ENCODE measurements at places on chromosomes 11 and 22.

- no peak for DNase-seq
These were observed 337.8 kb downstream of the MIAT start for GRCh38 chr22:26995235-26995634.

GRCh38 chr11:44775366-44775984 lies 48.7 kb downstream of the TSPAN18 start:
- DNase-seq, result peak; percentile 72

GRCh38 chr11:125977333-125977732 lies 31.5 kb downstream of the VSIG10L2 start:
- no peak for DNase-seq

DNA sequence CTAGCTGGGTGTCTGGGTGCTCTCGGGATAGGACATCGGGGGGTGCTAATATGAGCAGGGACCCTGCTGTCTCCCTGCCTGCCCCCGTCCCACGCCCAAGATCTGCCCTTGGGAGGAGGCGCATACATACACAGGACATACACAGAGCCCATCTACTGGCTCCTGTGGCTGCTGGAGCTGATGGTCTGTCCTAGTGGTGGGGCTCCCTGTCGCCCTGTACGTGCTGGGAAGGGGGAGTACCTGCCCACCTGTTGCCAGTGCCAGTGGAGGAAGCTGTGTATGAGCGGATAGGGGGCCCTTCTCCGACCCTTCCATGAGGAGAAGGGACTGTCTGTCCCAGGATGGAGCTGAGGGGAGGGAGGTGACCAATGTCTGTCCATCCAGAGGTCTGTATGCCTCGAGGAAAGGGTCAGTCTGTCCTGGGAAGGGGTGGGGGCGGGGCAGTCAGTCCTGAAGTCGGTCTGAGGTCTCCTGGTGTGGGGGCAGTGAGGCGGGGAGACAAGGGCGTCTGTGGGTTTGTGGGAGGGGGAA lies 952 bp downstream of the TBC1D10A start:
- no peak for DNase-seq

DNA sequence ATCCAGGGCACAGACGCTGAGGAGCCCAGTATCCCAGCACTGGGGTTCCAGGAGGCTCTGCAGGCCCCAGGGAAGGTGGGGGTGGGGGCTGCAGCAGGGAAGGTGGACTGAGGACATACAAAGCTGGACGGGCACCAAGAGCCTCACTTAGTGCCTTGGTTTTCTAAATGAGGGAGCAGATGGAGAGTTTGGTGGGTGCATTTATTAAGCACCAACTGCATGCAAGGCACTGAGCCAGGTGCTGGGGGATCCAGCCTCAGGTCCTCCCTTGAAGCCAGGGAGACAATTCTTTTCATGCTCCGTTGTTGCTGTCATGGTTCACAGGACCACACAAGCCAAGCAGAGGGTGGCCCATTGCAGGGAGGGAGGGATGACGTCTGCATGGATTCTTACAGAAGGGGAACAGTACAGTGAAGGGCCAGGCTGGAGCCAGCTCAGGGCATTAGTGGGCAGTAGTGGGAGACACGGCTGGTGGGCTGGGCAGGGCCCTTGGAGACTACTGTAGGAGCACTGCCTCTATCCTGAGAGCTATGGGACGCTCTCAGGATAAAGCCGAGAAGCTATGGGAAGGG lies 65.0 kb downstream of the MACROD1 start:
- no peak for DNase-seq

GRCh38 chr11:34449013-34449412 lies 10.3 kb downstream of the CAT start:
- no peak for DNase-seq

DNA sequence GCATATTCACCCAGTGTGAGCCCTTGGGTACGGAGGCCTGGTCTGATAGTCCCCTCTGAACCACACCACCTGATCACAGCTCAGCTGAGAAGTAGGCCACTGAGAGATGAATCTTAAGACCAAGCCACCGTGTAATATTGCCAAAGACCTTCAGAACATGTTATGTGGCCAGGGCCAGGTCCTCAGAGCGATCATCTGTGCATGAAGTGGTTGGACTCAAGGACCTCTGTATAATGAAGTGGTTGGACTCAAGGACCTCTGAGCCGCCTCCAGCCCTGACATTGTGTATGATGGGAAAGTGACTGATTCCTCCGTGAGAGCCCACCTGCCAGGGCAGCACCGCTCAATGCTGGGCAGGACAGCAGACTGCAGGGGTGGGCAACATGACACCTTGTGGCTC lies 70.2 kb downstream of the TP53I11 start:
- DNase-seq, result no peak

GRCh38 chr11:944711-945470 lies 19.2 kb downstream of the AP2A2 start:
- DNase-seq, result no peak

GRCh38 chr11:114262681-114263512 lies 33.3 kb upstream of the NNMT start:
- DNase-seq, result no peak

DNA sequence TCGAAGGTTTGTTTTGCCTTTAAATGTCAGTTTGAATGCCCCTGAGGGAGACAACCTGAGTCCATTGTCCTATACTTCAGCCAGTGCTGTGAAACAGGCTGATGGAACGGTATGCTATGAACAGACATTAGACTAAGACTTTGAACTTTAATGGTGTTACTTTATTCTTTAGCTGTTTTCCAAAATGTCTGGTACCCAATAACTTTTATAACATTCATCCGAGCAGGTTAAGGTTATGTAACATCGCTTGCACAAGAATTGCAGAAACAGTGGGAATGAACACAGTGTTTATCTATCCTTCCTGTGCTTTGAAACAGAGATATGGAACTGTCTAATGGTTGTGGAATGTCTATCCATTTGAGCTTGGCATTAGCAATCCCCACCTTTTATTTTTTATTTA lies 12.5 kb upstream of the PTS start:
- no peak for DNase-seq

GRCh38 chr11:783581-784015 lies 6.3 kb downstream of the CEND1 start:
- DNase-seq, result peak; percentile 48

GRCh38 chr22:38820020-38820419 lies 23.8 kb downstream of the NPTXR start:
- no peak for DNase-seq

GRCh38 chr22:27501191-27501936 lies 300.2 kb downstream of the MN1 start:
- no peak for DNase-seq

- DNase-seq, result no peak
These were observed 983.3 kb downstream of the OPCML start for GRCh38 chr11:132549001-132549400.

GRCh38 chr22:19707347-19708290 lies 6.7 kb upstream of the SEPTIN5 start:
- no peak for DNase-seq

DNA sequence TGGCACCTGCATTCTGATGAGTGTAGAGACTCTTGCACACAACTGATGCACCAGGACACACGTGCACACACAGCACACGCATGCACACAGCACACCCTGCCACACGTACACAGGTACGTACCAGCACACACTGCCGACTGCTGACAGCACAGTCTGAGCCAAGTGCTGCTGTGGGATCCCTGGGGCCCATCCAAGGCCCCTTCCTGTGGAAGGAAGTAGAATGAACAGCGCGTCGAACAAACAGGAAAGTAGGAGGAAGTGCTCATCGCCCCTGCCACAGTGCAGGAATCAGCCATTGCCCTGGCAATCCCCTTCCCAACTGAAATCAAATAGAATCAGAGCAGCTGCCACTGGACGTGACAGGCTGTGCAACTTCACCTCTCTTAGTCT lies 57.9 kb downstream of the CD82 start:
- DNase-seq, result no peak

DNA sequence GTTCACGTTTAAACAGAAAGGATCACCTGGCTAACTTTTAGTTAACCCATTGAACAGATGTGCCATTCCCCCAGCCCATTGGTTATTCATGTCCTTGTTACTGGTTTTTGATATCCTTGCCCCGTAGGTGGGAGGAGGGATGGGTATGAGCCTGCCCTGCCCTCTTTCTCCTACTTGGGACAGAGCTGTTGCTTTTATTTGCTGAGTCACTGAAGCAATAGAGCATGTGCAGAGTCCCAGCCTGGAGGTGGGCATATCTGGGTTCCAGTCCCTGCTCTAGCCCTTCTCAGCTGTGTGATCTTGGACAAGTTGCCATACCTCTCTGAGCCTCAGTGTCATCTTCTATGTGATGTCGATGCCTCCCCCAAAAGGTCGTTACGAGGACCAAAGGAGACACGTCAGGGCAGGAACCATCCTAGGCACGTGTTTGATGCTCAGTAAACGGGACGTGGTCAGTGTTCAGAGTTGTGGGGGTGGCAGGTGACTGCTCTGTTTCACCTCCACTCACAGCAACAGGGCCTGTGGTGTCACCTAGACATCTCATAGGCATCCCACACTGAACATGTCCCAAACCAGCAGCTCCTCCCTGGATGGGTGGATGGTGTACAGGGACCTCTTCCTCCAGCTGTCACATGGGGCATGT lies 61.0 kb downstream of the BMAL1 start:
- no peak for DNase-seq

DNA sequence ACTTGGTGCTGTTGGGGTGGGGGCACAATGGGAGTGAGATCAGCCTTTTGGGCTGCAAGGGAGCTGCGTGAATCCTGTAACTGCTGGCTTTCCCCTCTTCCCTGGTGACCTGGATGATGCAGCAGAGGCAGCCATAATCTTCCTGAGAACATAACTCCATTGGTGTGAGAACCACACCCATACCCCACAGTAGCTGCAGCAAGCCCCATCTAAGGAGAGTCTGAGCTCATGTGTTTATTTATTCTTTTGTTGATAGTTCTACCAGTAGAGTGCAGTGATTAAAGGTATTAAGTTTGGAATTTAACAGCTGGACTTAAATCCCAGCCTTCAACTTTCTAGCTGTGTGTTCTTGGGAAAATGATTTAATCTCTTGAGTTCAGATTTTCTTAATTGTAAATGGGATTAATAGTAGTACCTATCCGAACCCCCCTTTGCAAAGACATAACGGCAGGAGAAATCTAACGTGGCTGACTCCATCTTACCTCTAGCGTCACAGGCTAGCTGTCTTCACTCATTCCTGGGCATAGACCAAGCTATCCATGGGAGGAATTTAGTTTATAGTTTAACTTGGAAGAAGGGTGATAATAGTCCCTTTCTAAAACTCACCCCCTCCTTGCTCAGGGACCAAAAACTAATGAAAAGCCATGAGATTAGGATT lies 385.0 kb upstream of the DDI1 start:
- DNase-seq, result no peak

- no peak for DNase-seq
These were observed 73.7 kb downstream of the PHF21A start for GRCh38 chr11:46047520-46047919.

- peak; percentile 72 for DNase-seq
These were observed 10.4 kb upstream of the EMID1 start for GRCh38 chr22:29195118-29195963.

GRCh38 chr22:44331881-44332714 lies 19.3 kb upstream of the SHISAL1 start:
- peak; percentile 37 for DNase-seq

DNA sequence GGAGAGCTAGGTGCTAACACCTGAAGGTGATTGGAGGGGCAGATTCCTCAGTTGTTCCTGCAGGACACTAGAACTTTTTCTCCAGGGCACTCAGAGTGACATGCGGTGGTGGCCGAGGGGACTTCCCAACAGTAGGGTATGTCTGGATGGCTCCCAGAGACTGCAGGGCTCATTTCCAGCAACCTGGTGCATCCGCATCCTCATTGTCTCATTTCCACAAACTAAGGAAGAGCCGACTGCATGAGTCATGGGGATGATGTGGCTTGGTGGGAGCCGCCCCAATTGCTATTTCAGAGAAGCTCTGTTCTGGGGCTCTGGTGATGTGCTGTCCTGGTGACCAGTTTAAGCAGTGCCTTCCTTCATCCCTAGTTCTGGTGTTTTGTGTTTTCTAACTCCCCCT lies 2.8 kb upstream of the ROBO4 start:
- DNase-seq, result no peak

DNA sequence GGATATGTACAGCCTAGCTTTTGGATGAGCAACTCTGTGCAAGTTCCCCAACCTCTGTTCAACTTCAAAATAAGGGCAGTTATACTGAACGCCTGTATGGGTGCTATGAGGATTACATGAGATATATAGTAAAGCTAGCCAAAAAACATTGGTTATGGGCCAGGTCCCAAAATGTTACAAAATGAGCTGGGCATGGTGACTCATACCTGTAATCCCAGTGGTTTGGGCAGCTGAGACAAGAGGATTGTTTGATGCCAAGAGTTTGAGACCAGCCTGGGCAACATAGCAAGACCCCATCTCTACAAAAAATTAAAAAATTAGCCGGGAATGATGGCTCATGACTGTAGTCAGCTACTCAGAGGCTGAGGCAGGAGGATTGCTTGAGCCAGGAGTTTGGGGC lies 118.4 kb downstream of the TEAD1 start:
- DNase-seq, result no peak

DNA sequence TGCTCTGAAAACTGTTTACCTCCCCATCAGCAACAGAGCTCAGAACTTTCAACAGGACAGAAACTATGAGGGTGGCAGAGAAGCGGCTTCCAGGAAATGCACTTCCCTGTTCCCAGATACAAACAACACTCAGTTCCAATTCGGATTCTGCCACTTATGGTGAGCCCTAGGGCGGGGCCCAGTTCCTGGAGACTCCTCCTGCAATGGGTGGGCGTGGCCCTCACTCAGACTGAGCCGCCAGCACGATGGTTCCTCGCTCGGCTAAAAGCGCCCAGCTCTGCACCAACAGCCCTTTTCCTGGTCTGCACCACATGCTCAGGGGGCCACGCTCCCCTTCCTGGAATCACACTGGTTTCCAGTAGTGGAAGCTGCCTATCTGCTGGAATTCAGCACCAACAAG lies 314.1 kb downstream of the CTTN start:
- no peak for DNase-seq

GRCh38 chr11:111878385-111878848 lies 548 bp downstream of the FDXACB1 start:
- DNase-seq, result no peak

DNA sequence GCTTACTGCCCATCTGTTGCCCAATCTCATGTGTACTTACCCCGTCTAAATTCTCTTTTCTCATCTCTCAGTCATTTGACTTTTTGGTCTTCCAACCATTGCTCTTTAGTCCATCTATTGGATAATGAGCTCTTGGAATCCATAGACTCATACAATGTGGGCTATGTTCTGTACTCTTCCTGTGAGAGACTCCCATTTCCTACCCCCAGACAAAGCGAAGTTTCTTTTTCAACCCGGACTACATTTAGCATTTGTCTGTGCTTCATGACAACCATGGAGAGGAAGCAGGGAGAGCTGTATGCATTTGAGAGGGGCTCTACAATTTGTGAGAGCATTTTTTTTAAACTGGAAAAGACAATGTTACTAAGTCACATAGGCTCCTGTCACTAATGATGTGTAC lies 4.0 kb upstream of the ARHGAP42 start:
- DNase-seq, result no peak

- DNase-seq, result no peak
These were observed 129.5 kb upstream of the SESN3 start for GRCh38 chr11:95360377-95361075.
